ENCODE measurements at places on chromosomes 2 and 18. TPM values are rescaled to one million over a fixed set of nuclear protein-coding genes. Genes with fewer than 3 reads are reported as not detected.

The VIL1 gene
- total RNA-seq: not detected

The MC4R gene
- not detected for total RNA-seq

The OTOF gene
- not detected for total RNA-seq

The IL18RAP gene
- total RNA-seq: not detected

The CFAP221 gene
- 0.37 TPM for total RNA-seq

The TWSG1 gene
- total RNA-seq: 144 TPM

The LIMS4 gene
- total RNA-seq: 12.4 TPM

The DAPL1 gene
- total RNA-seq: not detected

The SPEG gene
- total RNA-seq: 11.1 TPM

The SERPINB4 gene
- total RNA-seq: not detected

The CDH20 gene
- total RNA-seq: not detected

The ABCG8 gene
- not detected for total RNA-seq

The AKAIN1 gene
- not detected for total RNA-seq

The DCDC2C gene
- total RNA-seq: not detected

The RFX8 gene
- 20.3 TPM for total RNA-seq

All from aortic smooth muscle cell (primary cell).